Activated naive CD4-positive, alpha-beta T cell treated with anti-CD3 and anti-CD28 coated beads, Interleukin-2, amount 50 U/mL, for 16 hours (primary cell): ENCODE measurements at places on chromosomes 7 and 10.

- DNase-seq, result no peak
These were observed 16.5 kb downstream of the GRIFIN start for GRCh38 chr7:2459674-2460073.

- no peak for DNase-seq
These were observed 42.8 kb upstream of the SLC13A1 start for GRCh38 chr7:123242467-123243092.

GRCh38 chr7:76023002-76023401 lies 24.8 kb downstream of the STYXL1 start:
- no peak for DNase-seq

DNA sequence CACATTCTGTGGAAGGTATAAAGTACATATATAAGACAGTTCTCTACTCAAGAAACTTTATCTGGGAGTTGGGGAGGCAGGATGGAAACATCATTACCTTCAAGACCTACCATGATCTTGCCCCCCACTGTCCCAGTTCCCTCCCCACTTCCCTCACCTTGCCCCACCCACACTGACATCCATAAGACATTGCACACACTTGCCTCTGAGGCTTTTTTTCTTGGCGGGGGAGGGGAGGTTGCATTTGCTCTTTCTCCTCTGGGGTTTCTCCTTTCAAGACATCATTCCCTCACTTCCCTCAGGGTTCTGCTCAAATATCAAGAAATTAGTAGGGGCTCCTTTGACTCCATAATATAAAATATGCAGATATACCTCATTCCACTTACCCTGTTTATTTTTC lies 276.0 kb downstream of the ARL4A start:
- DNase-seq, result no peak

DNA sequence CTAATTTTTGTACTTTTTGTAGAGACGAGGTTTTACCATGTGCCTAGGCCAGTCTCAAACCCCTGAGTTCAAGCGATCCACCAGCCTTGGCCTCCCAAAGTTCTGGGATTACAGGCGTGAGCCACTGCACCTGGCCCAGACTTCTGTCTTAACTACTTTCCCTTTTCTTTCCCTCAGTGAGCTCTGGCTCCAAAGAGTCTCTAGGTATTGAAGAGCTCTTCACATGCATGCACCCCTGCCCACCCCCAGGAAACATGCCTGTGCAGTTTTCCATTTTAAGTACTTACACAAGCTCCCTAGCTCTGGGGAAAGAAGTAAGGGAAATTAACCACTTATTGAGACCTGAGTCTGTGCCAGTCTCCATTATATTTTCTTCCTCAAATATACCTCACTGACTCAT lies 2.0 kb downstream of the MYOZ1 start:
- DNase-seq, result no peak

GRCh38 chr7:105691680-105692564 lies 110.6 kb upstream of the EFCAB10 start:
- DNase-seq, result peak; percentile 44

GRCh38 chr10:7787857-7788638 lies at the start of the genes ATP5F1C and KIN:
Gene ATP5F1C, plus strand, starts transcription at chr10:7788177. Its CDS starts 31 bp downstream, at chr10:7788208.
Gene KIN, minus strand, starts transcription at chr10:7787993. Its CDS starts 60 bp downstream, at chr10:7787933.
- DNase-seq, result peak; percentile 98

- DNase-seq, result no peak
These were observed 758.0 kb upstream of the LRRTM3 start for GRCh38 chr10:66167816-66168215.

DNA sequence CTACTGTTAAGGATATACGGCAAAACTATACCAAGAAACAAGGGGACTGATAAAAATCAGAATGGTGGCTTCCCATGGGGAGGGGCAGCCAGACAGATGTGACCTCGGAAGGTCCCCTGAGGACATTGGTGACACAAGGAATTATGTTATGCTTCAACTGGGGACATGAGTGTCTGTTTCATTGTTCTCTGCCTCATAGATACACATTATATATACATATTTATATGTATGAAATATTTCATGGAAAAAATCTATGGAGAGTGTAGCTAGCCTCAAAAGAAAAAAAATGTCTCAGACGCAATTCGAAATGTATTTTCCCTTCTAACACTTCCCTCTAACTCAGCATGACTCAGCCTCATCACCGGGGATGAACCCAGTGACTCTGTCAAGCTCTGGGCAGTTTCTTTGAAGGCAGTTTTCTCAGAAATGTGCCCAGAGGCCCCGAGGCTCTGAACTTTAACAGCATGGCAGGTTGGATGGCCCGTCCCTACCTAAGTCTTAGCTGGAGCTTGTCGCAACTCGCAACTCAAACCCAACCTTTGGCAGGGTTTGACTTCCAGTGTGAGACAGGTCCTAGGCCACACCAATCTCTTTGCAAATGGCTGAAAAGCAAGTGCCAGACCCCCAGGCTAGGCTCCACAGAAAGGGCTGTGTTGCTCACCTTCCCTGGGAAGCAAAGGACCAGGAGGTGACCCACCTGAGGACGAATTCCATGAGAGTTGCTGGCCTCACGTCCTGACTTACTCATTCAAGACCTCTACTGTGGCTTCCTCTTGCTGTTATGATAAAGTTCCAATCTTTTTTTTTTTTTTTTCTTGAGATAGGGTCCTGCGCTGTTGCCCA lies 86.9 kb downstream of the CARD11 start:
- no peak for DNase-seq

GRCh38 chr7:34357068-34357467 lies 300.9 kb upstream of the NPSR1 start:
- no peak for DNase-seq

DNA sequence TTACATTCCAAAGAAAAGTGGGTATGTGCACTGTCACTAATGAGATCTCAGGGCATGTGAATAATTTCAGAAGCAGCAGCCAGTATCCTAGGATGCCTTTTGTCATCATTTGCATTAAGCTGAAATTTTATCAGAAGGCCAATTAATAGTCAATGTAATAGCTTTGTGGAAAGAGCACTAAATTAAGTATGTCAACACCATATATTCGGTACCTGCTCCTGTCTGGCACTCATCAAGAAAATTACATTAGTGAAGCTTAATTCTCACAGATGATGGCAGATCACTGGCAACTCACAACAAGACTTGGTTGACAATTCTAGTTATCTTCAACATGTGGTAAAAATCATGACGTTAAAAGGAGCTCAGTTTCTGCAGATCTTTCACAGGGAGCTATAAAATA lies 271.4 kb downstream of the PARD3 start:
- no peak for DNase-seq

DNA sequence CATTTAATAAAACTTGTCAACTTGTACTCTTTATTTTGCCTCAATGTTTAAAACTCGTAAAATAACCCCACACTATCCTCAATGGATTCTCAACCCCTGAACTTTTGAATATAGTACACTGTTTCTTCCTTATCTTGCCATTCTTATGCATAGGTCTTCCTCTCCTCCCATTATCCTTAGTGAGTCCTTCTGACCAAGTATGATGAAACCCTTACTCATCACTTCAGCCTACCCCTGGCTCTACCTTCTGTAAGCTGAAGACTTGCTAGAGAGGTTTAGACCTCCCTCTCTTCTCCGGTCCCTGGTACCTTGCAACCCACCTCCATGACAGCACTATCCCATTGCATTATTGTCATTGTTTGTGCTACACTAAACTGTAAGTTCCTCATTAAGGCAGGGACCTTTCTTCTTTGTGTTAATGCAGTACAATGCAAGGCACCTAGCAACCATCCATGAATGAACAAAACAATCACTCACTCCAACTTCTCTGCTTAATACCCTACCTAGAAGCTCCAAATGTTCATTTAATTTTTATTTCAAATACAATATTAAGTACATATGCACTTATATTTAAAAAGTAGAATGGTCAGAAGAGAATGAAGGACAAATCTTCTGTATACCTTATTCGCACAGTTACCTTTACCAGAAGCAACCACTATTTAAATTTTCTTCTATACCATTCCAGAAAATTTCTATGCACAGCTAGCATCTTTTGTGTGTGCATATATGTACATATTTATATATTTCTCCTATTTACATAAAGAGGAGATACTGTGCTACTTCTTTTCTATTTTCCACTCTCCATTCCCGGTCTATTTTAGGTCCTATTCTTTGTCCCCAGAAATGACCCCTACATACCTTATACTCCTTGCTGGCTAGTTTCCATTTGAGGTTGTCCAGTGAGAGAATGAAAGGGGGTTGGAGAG lies 77.5 kb downstream of the SLC16A9 start:
- DNase-seq, result no peak

- DNase-seq, result no peak
These were observed 10.2 kb upstream of the BAG3 start for GRCh38 chr10:119640875-119641526.

- DNase-seq, result no peak
These were observed 846 bp upstream of the ZNF775 start for GRCh38 chr7:150378115-150378852.
